T-helper 2 cell treated with Interferon-gamma antibody and Interleukin-4, amounts not matched to agents 100 ng/mL and 5 ng/mL, for 36 hours (primary cell): ENCODE measurements at places on chromosomes 1 and 21. TPM values are rescaled to one million over a fixed set of nuclear protein-coding genes. Genes with fewer than 3 reads are reported as not detected.

Gene KRTAP13-2
- total RNA-seq = not detected in 2 replicates

Gene AIM2
- 11.4 and 12.1 TPM in 2 replicates for total RNA-seq

Gene PMF1
- 84.0 and 84.1 TPM in 2 replicates for total RNA-seq

Gene LAD1
- total RNA-seq = not detected in 2 replicates

Gene TRIM67
- total RNA-seq = not detected in 2 replicates

Gene TP53BP2
- total RNA-seq = 25.3 and 27.6 TPM in 2 replicates

Gene CRNN
- total RNA-seq = not detected in 2 replicates

Gene OR2AK2
- not detected in 2 replicates for total RNA-seq

Gene SPRR1B
- not detected in 2 replicates for total RNA-seq

Gene INKA2
- 3.0 and 4.0 TPM in 2 replicates for total RNA-seq

Gene CRYAA
- total RNA-seq = not detected in 2 replicates

Gene CYP4B1
- total RNA-seq = not detected in 2 replicates

Gene LPAR3
- 0.09 and 0.25 TPM in 2 replicates for total RNA-seq

Gene CSMD2
- total RNA-seq = not detected in 2 replicates

Gene KRTAP10-4
- total RNA-seq = not detected in 2 replicates

Gene HSF2BP
- 0.30 and 0.50 TPM in 2 replicates for total RNA-seq

Gene C8B
- total RNA-seq = not detected in 2 replicates

Gene KRTAP19-7
- total RNA-seq = not detected in 2 replicates

Gene SPRR5
- not detected in 2 replicates for total RNA-seq

Gene FPGT
- total RNA-seq = 7.4 and 10.1 TPM in 2 replicates

Gene LRRC53
- not detected in 2 replicates for total RNA-seq

Gene SLC6A17
- total RNA-seq = 0.02 TPM in 2 replicates

Gene LCE1C
- total RNA-seq = not detected in 2 replicates

Gene NBPF26
- 7.3 and 8.0 TPM in 2 replicates for total RNA-seq
